ENCODE measurements at places on chromosomes 11 and 22. TPM values are rescaled to one million over a fixed set of nuclear protein-coding genes. Genes with fewer than 3 reads are reported as not detected.

The DEUP1 gene
- polyA plus RNA-seq = 1.6 TPM

The LIF gene
- 2.3 TPM for polyA plus RNA-seq

The DDX10 gene
- polyA plus RNA-seq = 77.6 TPM

The NAALAD2 gene
- polyA plus RNA-seq = 21.6 TPM

The DEFB131B gene
- polyA plus RNA-seq = 2.6 TPM

The RIMBP3B gene
- polyA plus RNA-seq = not detected

The P2RY6 gene
- 0.68 TPM for polyA plus RNA-seq

The CCDC73 gene
- polyA plus RNA-seq = 0.19 TPM

The XNDC1N gene
- polyA plus RNA-seq = 5.6 TPM

The FAM168A gene
- polyA plus RNA-seq = 42.2 TPM

The OR52N4 gene
- not detected for polyA plus RNA-seq

All from left renal pelvis (tissue), 4 donors.